GM04504 (cell line): ENCODE measurements at places on chromosomes 5 and 9.

GRCh38 chr5:147648597-147648996 is 133.9 kb downstream of the JAKMIP2 start:
- no peak for DNase-seq

DNA sequence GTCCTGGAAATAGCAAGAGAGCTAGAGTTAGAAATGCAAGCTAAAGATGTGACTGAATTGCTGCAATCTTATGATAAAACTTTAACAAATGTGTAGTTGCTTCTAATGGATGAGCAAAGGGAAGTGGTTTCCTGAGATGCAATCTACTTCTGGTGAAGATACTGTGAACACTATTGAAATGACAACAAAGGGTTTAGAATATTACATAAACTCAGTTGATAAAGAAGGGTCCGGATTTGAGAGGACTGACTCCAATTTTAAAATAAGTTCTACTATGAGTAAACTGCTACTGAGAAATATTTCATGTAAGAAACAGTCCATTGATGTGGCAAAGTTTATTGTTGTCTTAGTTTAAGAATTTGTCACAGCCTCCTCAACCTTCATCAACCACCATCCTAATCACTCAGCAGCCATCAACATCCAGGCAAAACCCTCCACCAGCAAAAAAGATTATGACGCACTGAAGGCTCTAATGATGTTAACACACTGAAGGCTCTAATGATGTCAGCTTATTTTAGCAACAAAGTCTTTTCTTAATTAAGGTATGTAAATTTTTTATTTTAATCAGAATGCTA is 376.2 kb downstream of the CDH10 start:
- DNase-seq: no peak

- no peak for DNase-seq
Observed at GRCh38 chr9:26612211-26612610, 280.4 kb downstream of the CAAP1 start.

GRCh38 chr5:159262472-159262858 is 625 bp upstream of the UBLCP1 start:
- DNase-seq: no peak

GRCh38 chr5:169161022-169161680 is 139.8 kb downstream of the SLIT3 start:
- DNase-seq: peak; percentile 97

DNA sequence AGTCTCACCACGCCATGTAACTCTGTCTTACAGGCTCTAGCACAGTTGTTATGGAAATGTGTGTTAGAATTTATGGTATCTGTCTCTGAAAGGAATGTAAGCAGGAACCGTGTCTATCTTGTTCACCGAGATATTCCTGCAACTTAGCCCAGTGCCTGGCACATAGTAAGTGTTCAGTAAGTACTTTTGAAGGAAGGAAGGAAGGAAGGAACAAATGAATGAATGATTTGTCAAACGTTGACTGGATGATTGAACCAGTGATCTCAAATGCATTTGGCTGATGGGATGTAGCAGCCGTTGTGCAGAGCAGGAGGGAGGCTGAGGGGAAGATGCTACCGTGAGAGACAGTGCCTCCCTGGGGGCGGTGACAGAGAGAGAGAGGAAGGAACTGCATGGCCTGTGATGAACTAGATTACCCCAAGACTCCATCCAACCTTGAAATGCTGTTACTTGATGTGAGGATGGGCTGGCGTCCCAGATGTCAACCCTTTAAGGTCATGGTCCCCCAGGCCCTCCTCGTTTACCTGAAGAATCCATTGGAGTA is 47.5 kb upstream of the PPARGC1B start:
- DNase-seq: no peak

DNA sequence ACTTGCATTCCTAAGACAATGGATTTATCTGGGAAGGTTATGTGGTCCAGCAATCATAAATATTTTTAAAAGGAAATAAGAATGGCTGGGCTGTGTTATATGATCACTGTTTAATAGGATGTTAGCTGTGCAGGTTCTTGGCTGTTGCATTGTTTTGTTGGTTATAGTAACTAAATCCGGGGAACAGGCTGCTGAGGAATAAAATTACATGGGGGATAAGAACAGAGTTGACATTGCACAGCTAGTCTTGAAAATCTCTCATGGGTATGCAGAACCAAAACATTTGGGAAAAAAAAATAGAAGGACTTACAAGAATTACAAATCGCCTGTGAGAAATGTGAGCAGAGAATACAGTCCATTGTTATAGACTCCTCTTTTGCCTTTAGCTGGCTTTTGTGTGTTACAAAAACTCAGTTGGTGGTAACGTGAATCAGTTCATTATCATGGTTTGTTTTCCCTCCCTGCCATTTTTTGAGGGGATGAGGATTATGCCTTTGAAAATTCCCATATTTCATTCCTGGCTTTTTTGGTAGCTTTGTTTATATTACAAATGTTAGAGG is 375.3 kb upstream of the DAB2 start:
- DNase-seq: no peak

- DNase-seq: no peak
Observed at GRCh38 chr5:141651728-141652105, 499 bp upstream of the FCHSD1 start.

DNA sequence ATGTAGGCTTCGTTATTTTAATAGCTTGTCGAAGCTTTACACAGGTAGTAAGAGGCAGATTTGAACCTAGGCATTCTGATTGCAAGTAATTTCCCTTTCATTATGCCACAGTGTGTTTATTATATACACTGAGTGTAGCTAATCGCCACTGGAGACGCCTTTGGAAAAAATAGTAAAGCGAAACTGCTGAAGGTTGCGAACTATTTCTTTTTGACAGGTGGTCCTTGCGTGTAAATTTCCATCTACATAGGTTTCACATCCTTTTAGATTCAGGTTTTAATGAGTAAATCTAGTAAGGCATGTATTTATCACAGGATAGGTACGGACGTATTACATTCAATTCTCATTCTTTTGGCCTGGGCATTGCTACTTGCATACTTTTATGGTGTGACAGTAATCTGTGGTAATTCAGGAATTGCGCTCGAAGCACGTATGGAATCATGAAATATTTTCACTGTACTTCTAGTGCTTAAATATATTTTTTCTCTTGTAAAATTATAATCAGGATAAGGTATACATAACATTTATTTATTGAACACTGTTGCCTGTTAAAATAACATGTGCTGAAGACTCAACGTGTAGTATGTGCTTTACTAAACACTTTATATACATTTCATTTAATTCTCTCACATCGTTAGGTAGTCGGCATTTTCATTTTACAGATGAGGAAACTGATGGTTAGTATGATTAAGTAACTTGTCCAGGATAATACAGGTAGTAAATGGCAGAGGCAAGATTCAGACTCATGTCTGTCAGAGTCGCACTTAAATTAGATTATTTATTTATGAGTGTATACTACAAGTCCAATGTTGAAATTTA is 1.8 kb downstream of the MARCHF6 start:
- no peak for DNase-seq

- no peak for DNase-seq
Observed at GRCh38 chr5:18745042-18745987, 1111.1 kb downstream of the TAF11L14 start.

- DNase-seq: no peak
Observed at GRCh38 chr9:100309992-100310391, 42.8 kb downstream of the TEX10 start.

- DNase-seq: no peak
Observed at GRCh38 chr9:115237385-115237998, 119.5 kb upstream of the TNC start.
